ENCODE measurements at places on chromosomes 11 and 22.

- no peak for DNase-seq
Measured at GRCh38 chr22:45149671-45150070, 14.1 kb upstream of the NUP50 start.

DNA sequence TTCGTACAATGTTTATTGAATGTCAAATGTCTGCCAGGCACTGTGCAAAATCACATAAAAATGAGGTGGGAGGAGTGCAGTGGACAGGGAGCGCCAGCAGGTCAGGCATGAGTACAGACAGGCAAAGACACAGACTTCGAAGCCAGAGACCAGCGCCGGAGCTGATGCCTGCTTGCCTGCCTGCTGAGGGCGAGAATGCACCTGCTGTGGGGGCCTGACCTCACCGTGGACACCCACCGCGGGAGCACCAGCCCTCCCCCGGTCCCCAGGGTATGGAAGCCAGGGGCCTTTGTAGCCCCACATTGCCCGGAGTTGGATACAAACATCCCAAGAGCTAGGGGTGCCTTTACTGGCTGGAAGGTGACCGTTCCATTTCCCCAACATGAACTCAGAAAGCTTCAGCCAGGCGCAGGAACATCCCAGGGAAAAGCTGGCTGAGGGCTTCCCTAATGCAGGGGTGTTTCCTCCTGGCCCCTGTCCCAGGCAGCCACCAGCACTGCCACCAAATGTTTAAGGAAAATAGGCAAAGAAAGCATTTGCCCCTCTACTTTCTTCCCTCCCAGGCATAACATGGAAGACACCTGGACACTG is 17.9 kb downstream of the IFITM10 start:
- DNase-seq = no peak

DNA sequence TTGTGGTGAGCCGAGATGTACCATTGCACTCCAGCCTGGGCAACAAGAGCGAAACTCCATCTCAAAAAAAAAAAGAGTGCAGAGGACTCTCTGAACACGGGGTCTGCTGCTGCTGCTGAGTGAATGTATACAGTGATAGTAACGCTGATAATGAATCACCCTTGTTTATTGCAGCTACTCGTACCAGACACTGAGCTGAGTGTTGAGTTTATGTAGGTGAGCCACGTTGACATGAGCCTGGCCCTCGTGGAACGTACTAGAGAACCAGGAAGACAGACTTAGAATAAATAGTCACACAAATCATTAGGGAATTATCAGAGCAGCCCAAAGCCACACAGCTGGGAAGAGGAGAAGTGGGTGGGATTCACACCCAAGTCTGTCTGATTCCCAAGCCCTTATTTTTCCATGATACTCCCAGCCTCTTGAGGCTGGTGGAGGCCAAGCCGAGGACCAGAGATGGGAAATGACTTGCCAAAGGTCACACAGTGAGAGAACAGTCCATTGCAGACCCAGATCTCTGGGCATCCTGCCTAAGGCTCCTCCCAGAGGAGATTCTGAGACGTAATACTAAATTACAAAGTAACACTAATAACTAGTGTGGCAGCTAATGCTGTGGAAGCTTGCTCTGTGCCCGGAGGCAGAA is 34.8 kb downstream of the MB start:
- no peak for DNase-seq

DNA sequence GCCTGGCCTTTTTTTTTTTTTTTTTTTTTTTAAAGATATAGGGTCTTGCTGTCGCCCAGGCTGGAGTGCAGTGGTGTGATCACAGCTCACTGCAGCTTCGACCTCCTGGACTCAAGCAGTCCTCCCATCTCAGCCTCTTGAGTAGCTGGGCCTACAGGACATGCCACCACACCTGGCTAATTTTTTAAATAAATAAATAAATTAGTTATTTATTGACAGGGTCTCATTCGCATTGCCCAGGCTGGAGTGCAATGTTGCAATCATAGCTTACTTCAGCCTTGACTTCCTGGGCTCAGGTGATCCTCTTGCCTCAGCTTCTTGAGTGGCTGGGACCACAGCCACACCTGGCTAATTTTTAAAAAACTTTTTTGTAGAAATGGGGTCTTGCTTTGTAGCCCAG is 10.5 kb downstream of the AP2A2 start:
- DNase-seq = no peak

Data from iPS-NIHi11 (cell line).